ENCODE measurements at places on chromosomes 11 and 22.
A peak's percentile ranks its signal among the peaks of the same experiment; 100 is the strongest.

GRCh38 chr11:118910309-118911112 is 15.2 kb downstream of the BCL9L start:
- peak; percentile 24 for DNase-seq

- no peak for DNase-seq
These were observed 10.6 kb upstream of the NDUFA6 start for GRCh38 chr22:42101199-42101598.

DNA sequence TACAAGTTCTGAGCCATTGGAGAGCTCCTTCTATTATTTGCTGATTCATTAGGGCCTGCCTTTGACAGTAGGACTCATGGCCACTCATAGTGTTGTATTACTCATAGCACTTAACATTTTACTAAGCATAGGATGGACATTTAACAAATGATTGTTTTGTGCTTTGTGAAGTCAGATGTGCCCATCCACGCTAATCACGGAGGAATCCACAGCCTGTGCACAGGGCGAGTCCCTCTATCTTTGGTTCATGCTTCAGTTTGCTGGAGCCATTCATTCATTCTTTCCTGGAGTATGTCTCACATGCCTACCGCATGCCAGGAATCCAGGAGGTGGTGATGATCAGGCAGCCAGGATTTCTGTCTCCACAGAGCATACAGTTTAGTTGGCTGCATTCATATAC is 254.1 kb downstream of the NTM start:
- no peak for DNase-seq

DNA sequence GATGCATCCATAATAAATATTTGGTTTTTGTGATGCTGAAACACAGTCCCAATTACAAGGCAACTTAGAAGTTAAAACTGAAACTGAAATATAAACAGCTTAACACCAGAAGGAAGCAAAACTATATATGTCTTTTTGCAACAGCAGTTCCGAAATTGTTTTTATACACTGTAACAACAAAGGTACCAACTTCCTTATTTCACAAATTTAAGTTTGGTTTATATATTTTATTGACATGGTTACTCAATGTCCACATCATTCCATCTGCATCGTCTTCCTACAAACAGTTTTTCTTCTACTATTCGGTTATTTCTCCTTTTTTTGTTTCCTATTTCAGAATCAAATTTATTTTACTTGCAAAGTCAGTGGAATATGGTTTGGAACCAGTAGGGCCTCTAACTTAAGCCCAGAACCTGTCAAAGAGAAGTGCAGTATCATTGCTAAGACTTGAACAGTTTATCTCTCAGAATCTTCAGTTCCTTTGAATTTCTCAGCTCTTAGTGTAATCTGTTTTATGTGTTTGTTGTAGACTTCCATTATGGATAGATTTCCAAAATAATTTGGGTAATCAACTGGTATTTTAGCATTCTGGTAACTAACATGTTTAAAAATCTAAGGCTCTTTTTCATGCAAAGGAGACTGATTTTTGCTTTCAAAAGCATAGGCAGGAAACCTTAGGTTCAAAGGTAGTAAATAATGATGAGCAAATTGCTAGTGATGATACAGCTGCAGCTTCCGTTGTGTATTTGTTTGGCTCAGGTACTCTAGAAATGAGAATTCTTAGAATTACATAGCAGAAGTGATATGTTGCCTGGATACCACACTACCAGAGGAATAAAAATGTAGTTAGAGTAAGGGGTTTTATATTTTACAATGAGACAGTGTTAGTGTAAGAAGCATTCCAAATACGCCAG is 8.2 kb upstream of the HSPA8 start:
- no peak for DNase-seq

DNA sequence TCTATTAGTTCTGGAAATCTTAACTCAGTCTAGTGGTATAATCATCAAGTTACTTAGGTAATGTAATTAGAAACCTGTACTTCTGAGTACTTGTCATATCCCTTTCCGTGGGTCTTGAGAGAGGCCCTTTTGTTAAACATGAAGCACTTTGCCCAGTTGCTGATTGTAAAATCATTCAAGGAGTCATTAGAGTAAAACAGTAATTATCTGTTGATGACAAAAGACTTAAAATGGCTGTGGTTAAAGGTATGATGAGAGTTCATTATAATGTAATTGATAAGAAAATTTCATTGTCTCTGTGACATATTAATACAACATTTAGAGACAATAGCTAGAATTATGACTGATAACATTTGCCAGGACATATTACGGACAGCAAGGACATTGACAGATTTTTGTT is 34.3 kb downstream of the PRR5L start:
- no peak for DNase-seq

Data from SK-N-DZ (cell line).